Foreskin keratinocyte (primary cell): ENCODE measurements at places on chromosomes 12 and 14. TPM values are rescaled to one million over a fixed set of nuclear protein-coding genes. Genes with fewer than 3 reads are reported as not detected.

MIA2 gene
- total RNA-seq, result 15.4 and 17.5 TPM in 2 replicates

TAS2R43 gene
- total RNA-seq, result 0.20 and 0.21 TPM in 2 replicates

OAS2 gene
- total RNA-seq, result 124 and 157 TPM in 2 replicates

CLEC4E gene
- not detected in 2 replicates for total RNA-seq

CCDC197 gene
- not detected in 2 replicates for total RNA-seq

OASL gene
- total RNA-seq, result 3.7 and 5.5 TPM in 2 replicates

ASPG gene
- 0.11 and 0.14 TPM in 2 replicates for total RNA-seq

FAIM2 gene
- not detected in 2 replicates for total RNA-seq

CISTR gene
- not detected in 2 replicates for total RNA-seq

- DNase-seq, result no peak
These were observed 76.8 kb downstream of the LIN7A start for GRCh38 chr12:80860928-80861327.

GRCh38 chr12:95755261-95755865 is 35.2 kb downstream of the NTN4 start:
- no peak for DNase-seq

DNA sequence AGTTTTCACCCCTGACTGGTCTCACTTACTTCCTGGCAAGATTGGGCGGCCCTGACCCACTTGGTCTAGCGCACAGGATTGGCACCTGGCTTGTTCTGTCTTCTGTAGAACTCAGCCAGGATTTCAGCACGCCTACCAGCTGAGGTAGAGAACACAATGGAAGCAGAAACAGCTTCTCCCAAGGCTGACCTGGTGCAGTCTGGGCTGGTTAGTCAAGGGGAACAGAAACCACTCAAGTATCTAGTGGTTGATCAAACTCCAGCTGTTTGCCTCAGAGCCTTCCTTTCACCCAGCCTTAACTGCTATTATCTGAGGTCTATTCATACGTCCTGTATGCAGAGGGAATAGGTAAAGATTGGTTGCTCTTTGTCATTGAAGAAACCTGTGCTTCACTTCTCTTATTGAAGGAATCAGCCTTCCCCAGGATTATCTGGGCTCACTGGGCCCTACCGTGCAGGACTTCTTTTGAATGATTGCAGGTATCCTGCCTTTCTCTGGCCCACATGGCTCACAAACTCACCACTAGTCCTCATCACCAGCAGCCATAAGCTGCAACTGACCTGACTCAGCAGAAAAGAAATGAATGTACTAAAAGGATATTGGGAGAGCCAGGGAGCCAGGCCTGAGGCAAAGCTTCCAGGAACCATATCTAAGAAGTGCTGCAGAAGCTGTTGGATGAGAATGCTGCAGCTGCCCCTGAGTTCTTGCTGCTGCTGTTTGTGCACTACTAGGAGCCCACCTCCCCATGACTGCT is 2.5 kb upstream of the PLEKHD1 start:
- DNase-seq, result no peak

GRCh38 chr12:125282921-125283320 is 217.7 kb downstream of the AACS start:
- no peak for DNase-seq

DNA sequence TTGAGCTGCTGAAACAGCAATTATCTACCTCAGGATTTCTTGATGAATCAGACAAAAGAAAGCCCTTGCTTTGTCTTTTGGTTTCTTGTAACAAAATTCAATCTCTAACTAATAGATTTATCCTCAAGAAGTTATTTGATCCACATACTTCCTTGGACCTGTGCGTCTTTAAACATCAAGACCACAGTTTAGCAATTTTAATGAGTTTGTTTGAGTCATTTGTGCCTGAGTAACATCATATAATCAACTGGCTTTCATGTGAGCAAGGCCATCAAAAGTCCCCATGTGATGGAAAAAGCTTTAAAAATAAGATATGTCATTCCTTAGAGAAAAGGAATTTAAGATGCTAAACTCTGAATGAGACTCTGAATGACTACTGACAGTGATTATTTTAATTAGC is 52.3 kb downstream of the KCNC2 start:
- DNase-seq, result no peak

- DNase-seq, result peak; percentile 41
These were observed 80.6 kb downstream of the APAF1 start for GRCh38 chr12:98725476-98726247.

GRCh38 chr14:103994535-103995184 is 52.3 kb upstream of the RD3L start:
- peak; percentile 62 for DNase-seq

- no peak for DNase-seq
These were observed 35.2 kb downstream of the BICDL1 start for GRCh38 chr12:120024193-120024592.

DNA sequence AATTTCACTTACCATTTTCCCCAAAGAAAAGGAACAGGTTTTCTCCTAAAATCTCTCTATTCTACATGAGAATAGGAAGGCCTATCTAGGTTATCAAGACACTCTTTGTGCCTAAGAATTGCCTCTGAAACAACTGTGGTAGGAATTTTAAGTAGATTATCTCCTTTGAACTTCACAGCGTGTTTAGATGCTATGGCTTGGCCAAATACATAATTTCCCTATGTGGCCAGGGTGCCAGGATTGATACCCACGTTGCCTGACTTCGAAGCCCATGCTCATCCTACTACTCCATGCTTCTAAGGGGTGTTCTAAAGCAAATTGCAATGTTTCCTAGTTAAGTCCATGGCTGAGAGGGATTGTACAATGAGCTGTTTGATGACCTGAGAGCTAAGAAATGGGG is 241.5 kb upstream of the FBXO33 start:
- no peak for DNase-seq

GRCh38 chr14:55929136-55929535 is 189.1 kb upstream of the PELI2 start:
- DNase-seq, result no peak

- peak; percentile 64 for DNase-seq
These were observed 12.4 kb downstream of the MSI1 start for GRCh38 chr12:120356567-120357030.

GRCh38 chr14:89544636-89545301 is 127.7 kb upstream of the FOXN3 start:
- peak; percentile 72 for DNase-seq

DNA sequence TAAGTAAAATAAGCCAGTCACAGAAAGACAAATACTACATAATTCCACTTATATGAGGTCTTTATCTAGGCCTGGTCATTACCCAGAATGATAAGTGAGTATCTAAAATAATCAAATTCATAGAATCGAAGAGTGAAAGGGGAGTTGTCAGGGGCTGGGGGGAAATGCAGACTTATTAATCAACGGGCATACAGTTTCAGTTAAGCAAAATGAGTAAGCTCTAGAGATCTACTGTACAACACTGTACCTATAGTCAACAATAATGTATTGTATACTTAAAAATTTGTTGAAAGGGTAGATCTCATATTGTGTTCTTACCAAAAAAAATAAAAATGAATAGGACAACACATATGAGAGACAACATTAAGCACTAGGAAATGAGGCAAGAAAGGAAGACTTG is 13.3 kb downstream of the BTBD7 start:
- DNase-seq, result no peak

DNA sequence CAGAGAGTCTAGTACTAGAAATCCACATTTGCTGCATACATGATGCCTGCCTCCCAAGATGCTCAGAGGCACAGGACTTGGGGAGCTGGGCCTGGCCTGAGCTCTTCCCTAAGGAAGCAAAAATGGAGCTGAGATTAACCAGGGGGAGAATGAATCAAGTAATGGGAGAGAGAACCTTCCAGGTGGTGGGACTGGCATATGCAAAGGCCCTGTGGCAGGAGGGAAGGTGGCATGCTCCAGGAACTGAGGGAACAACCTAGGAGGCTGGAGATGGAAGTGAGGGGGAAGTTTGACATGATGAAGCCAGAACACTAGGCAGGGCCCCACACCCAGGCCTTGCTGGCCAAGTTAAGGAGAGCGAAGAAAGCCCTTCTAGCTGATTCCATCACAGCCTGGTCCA is 23.3 kb downstream of the TMEM63C start:
- DNase-seq, result no peak

GRCh38 chr14:104591506-104592291 is 12.1 kb downstream of the C14orf180 start:
- no peak for DNase-seq

GRCh38 chr12:115630136-115630535 is 647.4 kb downstream of the MED13L start:
- DNase-seq, result no peak

- DNase-seq, result no peak
These were observed 286.6 kb upstream of the KITLG start for GRCh38 chr12:88866881-88867280.

GRCh38 chr12:121996945-121997612 is 24.6 kb upstream of the BCL7A start:
- DNase-seq, result peak; percentile 42

GRCh38 chr14:59871166-59871495 is 555 bp upstream of the RTN1 start:
- DNase-seq, result no peak

- DNase-seq, result no peak
These were observed 70.8 kb upstream of the DACT1 start for GRCh38 chr14:58566979-58567378.

DNA sequence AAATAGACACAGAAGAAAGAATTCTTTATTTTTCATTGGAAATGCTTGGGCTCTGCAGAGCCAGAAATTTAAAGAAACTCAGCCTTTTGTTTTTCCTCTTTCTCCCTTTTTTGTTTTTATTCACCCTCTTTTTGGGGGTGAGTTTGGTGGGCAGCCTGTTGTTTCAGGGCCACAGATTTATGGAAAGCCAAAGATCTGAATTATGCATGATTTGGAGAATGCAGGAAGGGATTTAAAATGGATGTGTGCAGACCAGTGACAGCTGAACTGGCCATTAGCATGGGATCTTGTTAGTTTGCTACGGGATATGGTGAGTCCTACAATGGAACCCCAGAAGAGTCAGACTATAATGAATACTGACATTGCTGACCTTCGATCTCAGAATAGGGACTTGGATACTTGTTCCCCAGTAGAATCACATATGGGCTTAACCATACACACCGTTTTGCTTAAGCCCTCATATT is 7.7 kb upstream of the ATXN2 start:
- DNase-seq, result no peak

- DNase-seq, result peak; percentile 54
These were observed 371.2 kb downstream of the BTG1 start for GRCh38 chr12:91774434-91774921.

DNA sequence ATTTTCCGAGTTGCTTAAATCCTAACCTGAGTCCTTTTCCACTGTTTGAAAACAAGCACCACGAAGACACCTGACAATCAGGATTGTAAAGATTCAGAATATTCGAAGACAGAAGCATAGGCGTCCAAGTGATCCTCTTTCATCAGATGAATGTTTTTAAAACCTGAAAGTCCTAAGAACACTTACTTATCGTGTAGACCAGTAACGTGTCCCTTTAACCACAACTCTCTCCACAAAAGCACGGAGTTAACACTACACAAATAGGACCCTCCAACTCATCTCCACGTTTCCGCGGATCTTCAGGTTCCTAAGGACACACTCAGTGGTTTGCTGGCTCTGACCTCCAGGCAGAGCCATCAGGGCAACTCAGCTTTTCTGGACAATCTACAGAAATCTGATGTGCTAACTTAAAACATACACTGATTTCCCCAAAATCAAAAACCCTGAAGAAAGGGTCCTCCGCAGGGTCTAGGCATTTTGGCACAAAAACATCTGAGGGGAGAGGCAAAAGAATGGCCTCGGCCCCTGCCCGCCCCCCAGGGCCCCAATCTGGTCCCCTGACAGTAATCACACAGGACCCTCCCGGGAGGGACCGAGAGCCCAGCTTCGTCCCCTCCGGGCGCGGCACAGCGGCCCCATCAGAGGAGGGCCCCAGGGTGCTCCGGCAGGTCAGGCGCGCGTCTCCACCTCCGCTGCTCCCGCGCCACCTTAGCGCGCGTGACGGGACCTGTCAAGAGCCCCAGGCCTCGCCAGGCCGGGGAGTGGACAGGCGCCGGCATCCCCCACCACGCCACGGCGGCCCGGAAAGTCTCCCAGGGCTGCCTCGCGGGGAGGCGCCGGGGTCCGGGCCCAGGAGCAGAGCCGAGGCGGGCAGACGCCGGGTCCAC is 925 bp downstream of the DICER1 start:
- DNase-seq, result no peak

- DNase-seq, result no peak
These were observed 25.1 kb downstream of the PXN start for GRCh38 chr12:120240495-120240833.

DNA sequence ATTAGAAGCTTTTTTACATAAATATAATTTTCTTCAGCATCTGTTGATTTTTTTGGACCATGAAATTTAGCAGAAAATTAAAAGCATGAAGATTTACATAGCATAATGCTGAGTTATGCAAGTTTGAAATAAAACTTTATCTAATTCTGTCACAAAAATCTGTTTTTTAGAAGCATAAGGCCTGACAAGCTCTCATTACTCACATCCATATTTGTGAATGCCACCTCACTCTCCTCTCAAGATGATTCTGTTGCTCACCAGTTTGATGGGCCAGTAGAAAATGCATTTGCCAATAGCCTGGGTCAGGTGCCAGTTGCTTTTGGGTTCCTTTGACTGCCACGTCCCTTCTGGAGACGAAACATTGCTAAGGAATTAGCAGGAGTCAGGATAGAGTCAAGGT is 181.5 kb upstream of the ATP2B1 start:
- no peak for DNase-seq

DNA sequence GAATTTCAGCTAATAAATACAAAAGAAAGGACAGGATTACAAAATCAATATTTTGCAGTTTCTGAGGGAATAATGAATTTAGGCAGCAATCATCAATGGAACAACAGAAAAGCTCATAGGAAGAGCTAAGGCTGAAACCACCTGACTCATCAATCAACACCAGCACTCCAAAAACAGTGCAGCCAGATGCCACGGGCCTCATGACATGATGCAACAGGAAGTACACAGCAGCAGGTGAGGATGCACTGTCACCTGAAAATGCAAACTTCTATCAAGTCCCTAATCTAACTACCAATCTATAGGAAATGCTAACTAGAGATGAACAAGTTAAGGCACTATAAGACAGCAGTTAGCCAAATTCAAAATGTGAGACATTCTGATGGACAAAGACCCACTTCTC is 21.7 kb downstream of the GNS start:
- DNase-seq, result no peak

GRCh38 chr14:89720741-89721729 is 233.5 kb downstream of the EFCAB11 start:
- no peak for DNase-seq

DNA sequence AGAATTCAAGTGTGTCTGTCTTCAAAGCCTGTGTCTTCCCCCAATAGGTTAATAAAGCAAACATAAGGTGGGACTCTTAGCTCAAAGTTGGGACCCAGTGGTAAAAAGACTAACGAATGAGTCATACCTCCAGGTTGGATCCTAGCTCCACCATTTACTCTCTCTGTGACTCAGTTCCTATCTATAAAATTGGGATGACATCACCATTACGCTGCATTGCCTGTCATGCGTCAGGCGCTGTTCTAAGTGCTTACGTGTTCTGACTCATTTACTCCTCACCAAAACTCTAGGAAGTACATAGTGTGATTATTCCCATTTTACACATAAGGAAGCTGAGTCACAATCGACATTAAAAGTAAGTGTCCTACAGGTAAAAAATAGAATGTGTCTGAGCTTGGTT is 915.8 kb downstream of the VRK1 start:
- DNase-seq, result peak; percentile 95
